Cortex of kidney (tissue), 1 donor: ENCODE measurements at places on chromosomes 16 and 17.

GRCh38 chr17:66605541-66605940 lies 229.4 kb upstream of the CACNG5 start:
- no peak for DNase-seq

DNA sequence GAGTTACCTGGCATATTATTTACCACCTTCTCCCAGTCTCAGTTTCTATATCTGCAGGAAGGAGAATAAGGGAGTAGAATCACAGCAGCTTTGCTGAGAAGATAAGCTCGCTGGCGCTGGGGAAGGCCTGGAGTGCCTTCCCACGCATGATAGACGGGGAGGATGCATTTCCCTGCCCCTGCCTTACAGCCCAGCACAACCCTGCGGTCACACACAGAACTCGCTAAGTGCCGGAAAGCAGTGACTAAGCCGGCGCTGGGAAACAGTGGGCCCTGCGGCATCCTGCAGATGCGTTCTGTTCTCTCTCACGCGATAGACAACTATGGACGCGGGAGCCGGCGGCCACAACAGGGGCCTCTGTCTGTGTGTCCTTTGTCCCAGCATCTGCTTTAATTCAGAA lies 4.8 kb downstream of the CA5A start:
- no peak for DNase-seq

DNA sequence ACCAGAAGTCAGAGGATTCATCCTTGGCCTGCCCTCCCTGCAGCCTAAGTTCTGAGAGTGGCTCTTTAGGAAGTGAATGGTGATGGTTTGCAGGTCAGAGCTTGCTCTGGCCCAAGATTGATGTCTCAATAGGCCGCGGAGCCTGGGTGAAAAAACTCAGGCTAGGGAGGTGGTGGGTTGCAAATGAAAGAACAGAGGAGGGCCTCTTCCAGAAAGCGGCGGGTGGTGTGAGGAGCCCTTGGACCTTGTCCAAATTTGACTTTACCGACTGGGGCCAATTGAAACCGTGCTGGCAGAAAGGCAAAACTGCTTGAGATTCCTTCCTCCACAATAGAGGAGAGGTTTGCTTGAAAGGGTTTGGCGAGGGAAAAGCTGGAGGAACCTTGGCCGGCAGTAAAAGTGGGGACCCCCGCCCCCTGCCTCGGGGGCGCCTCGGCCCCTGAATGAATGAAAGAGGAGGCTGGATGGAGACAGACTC lies 331.3 kb downstream of the SEC14L1 start:
- no peak for DNase-seq

- DNase-seq, result no peak
Observed at GRCh38 chr16:84565669-84566495, 52.0 kb downstream of the COTL1 start.

- no peak for DNase-seq
Observed at GRCh38 chr17:42321555-42321954, 33.3 kb downstream of the STAT5A start.

DNA sequence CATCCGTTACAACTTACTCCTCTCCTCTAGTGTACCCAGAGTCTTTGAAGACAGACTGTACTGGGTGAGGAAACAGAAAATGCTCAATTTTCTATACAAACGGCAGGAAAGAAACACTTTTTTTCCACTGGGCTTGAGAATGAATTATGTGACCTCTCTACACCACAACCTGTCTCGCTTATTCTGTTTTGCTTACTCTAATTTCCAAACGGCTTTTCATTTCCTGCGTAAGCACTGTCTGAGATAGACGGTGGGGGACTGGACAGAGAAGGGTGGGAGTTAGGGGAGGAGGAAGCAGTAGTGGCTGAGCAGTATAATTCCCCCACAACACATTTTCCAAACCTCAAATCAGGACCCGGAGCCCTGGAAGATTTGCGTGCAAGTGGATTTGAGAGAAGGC lies 191.4 kb upstream of the SDK2 start:
- DNase-seq, result no peak

- DNase-seq, result no peak
Observed at GRCh38 chr17:15915961-15916360, 29.0 kb upstream of the ADORA2B start.

DNA sequence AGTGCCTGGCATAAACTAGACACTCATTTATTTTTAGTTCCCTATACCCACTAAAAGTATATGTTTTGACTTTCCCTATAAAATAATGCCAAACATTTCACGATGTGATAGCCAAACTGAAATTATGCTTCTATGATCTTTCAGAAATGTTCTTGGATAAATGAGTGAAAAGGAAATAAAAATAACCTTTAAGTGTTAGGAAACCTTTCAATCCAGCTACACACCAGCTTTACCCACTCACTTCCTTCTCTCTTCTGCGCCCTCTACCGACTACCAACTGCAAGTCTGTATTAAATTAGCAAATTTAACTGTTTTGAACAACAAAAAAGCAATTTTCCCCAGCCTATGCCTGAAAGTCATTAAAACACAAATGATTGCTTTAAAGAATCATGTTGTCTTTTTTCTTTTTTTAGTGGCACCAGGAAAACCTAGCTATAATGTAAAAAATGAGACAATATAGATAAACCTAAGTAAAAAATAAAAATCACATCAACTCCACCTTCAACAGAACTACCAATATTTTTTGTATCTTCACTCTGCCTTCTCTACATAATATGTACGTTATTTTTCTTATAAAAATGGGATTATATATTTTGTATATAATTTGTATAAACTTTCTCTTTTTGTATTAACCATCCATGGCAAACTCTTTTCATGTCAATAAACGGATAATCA lies 13.2 kb upstream of the TMEM100 start:
- no peak for DNase-seq

DNA sequence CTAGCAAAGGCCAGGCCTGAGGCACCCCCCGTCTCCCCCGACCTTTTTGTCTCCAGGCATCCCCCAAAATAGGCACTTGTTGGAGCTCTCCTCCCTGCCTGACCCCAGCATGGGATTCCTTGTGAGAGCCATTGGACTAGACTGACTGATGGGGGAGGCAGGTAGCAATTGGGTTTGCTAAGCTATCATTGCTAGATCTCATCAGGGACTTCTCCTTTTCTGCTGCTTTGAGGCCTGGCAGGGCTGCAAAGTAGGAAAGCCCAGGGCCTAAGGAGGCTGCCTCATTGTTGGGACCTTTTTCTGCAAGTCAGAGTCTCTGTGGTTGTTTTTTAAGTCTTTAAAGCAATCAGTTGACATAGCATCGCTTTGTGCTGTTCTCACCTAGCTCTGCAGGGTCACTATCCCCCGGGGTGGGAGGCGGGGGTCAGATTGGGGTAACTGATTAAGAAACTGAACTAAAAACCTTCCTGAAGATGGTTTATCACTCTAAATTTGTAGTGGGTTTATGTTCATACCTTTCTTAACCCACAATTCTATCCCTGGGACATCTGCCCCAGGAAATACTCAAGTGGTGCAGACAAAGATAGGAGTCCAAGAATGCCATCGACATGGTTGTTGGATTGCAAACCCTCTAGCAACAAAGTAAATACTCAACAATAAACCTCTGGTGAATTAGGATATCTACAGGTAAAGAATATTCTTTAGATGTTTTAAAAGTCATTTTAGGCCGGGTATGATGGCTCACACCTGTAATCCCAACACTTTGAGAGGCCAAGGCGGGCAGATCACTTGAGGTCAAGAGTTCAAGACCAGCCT lies 28.0 kb downstream of the LLGL2 start:
- DNase-seq, result no peak

DNA sequence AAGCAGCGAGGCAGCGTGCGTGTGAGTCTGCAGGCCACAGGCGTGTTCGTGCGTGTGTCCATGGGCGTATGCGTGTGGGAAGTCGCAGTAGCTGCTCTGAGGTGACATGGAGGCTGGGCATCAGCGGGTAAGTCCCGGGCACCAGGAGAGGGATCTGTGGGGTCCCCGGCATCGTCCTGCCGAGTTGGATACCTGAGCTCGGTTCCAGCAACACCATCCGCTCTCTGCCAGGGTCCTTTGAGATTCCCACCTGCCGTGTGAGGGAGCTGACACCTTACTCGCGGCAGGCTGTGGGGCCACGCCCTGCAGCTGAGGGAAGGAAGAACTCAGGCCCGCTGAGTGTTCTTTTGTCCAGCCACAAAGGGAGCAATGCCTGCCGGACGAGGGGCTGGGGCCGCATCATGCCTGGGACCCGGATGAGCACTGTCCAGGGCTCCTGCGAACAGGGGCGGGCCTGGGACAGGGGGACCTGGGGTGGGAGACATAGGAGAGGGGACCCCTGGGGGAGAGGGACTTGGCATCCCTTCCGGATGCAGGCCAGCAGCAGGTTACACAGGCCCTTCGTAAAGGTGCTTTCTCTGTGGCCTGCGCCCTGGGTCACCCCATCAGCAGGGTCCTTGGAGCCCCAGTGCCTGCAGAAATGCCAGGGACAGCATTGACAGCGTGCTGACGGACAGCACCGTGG lies 5.0 kb upstream of the SNAI3 start:
- no peak for DNase-seq

DNA sequence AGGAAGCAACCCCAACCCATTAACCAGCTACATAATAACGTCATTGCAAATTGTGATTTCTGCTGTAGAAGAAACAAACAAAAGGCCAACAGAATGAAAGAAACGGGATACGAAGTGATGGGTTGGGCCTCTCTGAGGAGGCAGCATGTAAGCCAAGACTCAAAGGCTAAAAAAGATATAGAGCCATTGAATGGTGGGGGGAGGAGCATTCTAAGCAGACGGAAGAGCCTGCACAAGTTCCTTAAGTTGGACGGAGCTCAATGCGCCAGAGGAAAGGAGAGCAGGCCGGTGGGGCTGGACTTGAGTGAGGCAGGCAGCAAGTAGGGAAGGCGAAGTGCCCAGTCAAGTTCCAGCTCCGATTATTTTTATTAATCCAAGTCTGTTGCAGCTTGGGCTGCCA lies 160.3 kb downstream of the SHISA9 start:
- no peak for DNase-seq
